ENCODE measurements at places on chromosomes 11 and 22.

DNA sequence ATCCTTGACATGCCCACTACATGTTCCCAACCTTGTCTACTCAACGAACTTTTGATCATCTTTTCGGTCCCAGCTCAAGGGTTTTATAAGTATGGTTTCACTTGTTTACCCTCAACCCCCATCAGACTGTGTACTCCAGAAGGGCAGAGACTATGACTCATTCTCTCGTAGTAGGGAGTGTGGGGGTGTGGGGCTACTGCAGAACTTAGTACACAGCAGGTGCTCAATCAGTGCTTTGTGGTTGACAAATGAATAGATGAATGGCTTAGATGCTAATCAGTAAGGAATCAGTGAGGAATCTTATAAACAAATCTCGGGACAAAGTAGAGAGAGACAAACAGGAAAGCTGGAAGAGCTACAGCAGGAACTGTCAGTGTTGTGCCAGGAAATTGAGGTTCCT lies 151.7 kb upstream of the PLET1 start:
- DNase-seq, result no peak

GRCh38 chr22:30865656-30866055 lies 102.9 kb downstream of the MORC2 start:
- DNase-seq, result no peak

DNA sequence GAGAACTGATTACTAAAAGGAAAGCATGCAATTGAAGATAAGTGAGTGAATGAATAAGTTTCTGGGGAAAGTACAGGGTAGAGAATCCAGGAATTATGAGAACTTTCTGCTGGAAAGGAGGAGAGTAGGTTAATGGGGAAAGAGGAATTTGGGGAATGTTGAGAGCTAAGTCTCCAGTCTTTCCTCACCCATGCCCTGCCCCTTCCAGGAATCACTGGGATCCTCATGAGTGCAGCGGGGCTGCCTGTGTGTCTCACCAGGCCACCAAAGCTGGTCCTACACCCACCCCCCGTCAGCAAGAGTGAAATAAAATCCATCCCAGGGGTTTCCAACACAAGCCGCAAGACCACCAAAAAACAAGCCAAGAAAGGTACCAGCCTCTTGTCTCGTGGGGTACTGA lies 17.0 kb downstream of the DTX4 start:
- DNase-seq, result no peak

DNA sequence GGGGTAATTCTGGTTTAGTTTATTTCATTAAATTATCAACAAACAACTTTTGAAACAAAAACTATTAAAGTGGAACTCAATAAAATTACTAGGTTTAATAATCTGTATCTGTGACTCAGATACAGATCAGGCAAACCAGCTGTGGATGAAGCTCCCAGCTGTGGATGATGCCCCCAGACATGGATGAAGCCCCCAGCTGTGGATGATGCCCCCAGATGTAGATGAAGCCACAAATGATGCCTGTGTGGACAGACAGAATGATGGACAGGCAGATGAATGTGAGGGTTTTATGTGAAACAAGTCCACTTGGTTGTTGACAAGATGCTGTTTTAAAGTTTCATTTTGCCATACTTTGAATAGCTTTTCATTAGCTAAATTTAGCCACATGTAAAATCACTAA lies 5.8 kb upstream of the ZNF74 start:
- no peak for DNase-seq

- no peak for DNase-seq
Measured at GRCh38 chr22:47389201-47389600, 626.8 kb downstream of the TBC1D22A start.

DNA sequence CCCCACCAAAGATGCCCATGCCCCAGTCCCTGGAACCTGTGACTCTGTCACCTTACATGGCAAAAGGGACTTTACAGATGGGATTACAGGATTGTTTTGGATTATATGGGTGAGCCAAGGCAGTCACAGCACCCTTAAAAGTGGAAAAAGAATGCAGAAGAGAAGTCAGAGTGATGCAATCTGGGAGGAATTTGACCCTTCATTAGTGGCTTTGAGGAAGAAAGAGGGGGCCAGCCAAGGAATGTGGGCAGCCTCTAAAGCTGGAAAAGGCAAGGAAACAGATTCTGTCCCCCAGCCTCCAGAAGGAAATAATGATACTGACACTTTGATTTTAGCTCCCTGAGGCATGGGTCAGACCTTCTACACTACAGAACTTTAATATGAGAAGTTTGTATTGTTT lies 257.3 kb upstream of the ISX start:
- DNase-seq, result no peak

DNA sequence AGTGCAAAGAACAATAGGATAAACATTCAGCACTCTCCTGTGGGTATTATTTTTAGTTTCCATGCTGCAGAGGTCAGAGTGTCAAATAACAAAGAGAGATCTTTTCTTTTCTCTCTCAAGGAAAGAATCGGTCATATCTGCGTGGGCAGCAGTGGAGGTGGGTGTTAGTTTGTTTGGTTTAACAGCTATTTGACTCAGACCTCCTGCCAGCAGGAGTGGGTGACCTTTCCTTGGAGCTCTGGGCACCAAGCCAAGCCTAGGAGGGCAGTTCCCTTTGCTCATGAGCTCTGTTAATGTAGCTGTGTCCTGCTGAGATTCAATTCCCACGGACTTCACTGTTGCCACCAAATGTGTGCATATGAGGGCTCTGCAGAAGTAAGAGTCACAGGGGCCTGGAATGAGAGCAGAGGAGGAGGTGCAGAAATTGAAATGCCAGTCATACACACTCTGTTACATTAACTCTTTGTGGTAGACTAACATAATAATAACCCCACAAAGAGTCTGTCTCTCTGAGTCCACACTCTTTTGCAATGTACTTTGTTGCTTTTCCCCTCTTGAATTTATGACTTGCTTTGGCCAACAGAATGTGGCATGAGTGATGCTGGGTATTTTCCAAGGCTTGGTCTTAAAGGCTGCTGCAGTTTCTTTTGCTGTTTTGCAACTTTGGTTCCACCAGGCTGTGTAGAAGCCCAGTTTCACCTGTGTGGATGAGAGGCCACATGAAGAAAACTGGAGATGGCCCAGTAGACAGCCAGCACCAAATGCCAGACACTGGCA lies 76.0 kb upstream of the GRK3 start:
- DNase-seq, result peak; percentile 36

- DNase-seq, result no peak
Measured at GRCh38 chr11:134554106-134554505, 142.1 kb upstream of the B3GAT1 start.

DNA sequence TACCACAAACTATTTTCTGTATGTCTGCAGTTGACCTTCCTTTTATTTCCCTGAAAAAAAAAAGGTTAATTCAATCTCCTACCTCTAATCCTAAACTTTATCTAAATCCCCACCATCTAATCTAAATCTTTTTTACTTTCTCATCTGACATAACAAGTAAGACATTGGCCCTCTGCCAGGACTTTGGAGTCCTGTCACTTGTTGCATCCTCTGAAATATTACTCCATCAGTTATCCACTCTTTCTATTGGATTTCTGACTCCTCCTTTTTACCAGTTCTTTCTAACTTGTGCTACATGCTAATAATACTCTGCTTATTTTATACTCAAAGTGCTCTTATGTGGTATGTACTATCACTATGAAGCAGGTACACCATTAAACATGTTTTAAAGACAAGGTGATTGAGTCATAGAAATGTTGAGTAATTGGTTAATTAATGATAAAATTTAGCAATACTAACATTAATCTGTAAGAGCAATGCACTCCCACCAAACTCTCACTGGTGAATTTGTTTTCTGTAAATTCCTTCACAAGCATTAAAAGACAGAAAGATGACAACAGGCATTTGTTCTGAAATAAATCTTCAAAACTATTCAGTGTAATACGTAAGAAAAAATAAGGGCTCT lies 914.2 kb upstream of the RAG2 start:
- DNase-seq, result no peak

DNA sequence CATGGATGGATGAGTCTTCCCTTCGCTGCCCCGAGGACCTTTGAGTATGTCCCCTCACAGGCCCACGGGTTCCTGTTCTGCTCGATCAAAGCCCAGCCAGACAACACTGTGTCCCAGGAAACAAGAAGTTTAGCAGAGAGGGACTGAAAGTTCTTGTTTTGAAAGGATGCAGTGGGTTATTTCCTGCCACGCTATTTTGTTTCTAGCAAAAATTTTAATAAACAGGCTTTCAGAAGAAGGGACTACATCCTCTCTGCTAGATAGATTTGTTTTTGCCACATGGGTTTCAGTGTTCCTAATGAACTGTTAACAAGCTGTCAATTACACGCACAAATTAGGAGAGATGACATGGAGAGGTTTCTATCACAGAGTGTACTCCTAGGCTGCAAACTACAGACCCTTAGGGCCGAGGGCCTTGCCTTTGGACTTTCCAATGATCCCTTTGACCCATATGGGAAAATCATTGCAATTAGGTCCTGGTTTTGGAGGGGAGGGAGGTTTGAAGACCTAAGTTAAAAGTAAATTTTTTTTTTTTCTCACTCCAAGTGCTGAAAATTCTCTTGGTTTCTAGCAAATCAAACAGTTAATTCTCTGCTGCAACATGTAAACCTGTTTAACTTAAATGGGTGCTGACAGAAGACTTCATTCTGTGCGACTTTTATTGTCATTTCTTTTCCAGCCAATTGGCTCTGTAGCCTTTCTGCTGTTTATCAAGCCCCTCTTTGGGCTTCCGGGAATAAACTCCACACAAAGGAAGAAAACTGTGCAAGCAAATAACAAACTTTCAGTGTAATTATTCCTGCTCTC lies 81.4 kb downstream of the RCN1 start:
- no peak for DNase-seq

DNA sequence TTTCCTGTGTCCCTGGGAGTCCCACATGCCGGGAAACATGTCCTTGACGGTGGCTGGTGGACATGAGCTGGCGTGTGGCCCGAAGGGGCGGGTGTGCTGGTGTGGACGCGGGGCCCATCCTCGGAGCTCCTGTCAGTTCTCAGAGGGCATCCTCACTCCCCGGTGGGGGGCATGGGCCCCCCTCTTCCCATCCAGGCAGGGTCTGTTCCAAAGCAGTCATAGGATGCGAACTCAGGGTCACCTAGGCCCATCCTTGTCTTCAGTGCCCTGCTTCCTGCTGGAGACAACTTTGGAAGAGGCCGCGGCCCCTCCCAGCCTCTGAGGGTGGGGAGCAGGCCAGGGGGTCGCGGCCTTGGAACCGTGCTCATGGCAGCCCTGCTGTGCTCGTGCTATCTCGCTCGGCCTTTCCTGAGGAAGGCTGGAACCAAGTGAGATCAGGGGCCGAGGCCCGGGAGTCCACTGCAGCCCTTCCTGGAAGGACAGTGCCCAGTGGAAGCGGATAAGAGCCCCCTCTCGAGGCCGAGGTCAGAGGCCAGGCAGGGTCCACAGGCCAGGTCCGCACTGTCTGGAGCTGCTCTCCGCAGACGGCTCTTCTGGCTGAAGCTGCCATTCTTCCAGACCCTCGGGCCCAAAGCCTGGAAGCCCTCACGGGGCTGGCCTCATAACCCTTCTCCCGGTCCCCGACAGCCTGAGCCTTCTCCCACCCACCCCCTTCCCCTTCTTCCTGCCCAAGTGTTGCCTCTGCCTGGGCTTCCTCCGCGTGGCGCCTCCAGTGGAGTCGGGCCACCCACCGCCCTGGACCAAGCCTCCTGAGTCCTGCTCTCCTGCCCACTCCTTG lies 8.7 kb downstream of the GRK2 start:
- no peak for DNase-seq

DNA sequence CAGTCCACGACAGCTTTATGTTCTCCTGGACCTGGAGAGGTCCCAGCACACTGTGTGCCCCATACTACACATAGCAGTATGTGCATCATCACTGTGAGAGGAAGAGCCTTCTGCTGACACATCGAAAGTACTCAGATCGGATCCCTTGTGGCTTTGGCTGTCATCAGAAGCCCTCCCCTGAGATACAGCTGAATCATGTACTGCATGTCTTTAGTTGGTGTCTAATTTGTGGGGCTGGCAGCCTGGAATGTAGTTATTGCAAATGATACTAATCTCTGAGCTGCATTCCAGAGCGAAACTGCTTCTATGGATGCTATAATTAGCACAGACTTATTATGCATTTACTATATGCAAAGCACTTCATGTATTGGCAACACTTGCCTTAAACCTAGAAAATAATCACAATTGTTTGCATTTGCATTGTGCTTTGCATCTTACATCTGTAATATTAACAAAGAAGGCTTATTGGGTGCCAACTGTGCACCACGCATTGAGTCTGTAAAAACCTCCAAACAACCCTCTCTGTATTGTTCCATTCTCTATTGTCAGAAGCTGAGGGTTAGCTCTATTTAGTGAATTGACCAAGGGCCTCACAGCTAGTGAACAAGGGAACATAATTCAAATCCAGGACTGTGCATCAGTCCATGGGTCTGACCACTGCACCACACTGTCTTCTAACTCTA lies 89.2 kb upstream of the CRTAM start:
- DNase-seq, result no peak

DNA sequence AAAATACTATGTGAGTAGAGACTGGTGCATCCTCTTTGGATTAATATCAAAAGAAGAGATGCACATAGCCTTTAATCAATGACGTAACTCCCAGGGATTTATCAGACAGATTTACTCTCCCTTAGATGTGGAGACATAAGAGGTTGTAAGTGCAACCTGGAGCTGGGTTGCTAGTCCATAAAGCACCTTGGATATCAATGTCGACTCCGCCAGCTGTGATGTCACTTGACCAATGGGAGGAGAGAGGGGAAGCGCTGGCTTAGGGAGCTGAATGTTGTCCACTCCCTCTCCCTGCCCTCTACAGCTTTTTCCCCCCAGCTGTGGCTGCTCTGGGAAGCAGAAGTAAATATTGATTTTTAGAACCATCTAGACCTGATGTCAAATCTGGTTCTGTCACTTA lies 28.9 kb upstream of the TMEM86A start:
- peak; percentile 31 for DNase-seq

DNA sequence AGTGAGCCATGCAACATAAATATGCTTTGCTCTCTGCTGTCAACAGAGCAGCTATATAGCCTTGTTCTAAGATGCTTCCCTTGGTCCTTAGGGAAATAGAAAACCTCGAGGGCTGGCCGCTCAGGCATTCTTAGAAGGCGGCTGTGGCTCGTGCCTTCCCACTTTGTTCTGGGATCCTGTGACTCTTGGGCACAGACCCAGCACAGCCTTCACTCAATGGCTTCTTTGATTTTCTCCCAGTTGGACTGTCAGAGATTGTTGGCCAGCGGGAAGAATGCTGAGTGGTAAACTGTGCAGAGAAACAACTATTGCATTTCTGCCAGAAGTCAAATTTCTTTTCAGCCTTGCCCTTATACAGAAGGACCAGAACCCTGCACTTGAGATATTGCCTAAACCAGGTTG lies 9.5 kb upstream of the MICAL2 start:
- peak; percentile 38 for DNase-seq

GRCh38 chr11:68532727-68533369 lies 72.3 kb downstream of the PPP6R3 start:
- no peak for DNase-seq

GRCh38 chr11:78261367-78261766 lies 72.6 kb downstream of the USP35 start:
- no peak for DNase-seq

- DNase-seq, result no peak
Measured at GRCh38 chr11:1694846-1695547, 2.0 kb upstream of the KRTAP5-6 start.

DNA sequence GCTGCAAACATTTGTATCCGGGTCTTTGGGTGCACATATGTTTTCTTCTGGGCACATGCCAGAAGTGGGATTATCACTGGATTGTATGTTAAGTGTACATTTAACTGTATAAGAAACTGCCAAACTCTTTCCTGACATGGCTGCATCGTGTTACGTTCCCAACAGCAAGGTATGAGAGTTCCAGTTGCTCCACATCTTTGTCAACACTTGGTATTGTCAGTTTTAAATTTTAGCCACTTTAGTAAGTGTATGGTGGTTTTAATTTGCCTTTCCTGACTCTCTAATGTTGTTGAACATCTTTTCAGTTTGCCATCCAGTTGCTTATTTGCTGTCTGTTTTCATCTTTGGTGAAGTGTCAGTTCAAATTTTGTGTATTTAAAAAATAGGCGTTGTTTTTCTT lies 22.5 kb upstream of the SMIM38 start:
- DNase-seq, result no peak
